ENCODE measurements at places on chromosomes 3 and 15. TPM values are rescaled to one million over a fixed set of nuclear protein-coding genes. Genes with fewer than 3 reads are reported as not detected.

The IL17RC gene
- total RNA-seq, result 9.2 TPM

The FRMD4B gene
- 70.1 TPM for total RNA-seq

The RFTN1 gene
- 22.1 TPM for total RNA-seq

The GADL1 gene
- total RNA-seq, result not detected

The CYP8B1 gene
- not detected for total RNA-seq

The REC114 gene
- not detected for total RNA-seq

The FAM227B gene
- total RNA-seq, result 2.7 TPM

The LDHAL6B gene
- not detected for total RNA-seq

The RFT1 gene
- total RNA-seq, result 25.1 TPM

The CCR8 gene
- total RNA-seq, result not detected

The NFKBIZ gene
- 36.7 TPM for total RNA-seq

The ALDH1L1 gene
- total RNA-seq, result 21.5 TPM

The CHRD gene
- not detected for total RNA-seq

The CRYBG3 gene
- 32.2 TPM for total RNA-seq

The SPSB4 gene
- 0.34 TPM for total RNA-seq

The SPATA12 gene
- not detected for total RNA-seq

The SNTN gene
- not detected for total RNA-seq

The LRRC31 gene
- total RNA-seq, result not detected

The IFT122 gene
- 10.5 TPM for total RNA-seq

All from nasal cavity respiratory epithelium epithelial cell of viscerocranial mucosa (primary cell).